NCI-H774 (cell line): ENCODE measurements at places on chromosomes 4 and X.

GRCh38 chr4:5640096-5640495, 68.3 kb downstream of the EVC2 start:
- no peak for DNase-seq

DNA sequence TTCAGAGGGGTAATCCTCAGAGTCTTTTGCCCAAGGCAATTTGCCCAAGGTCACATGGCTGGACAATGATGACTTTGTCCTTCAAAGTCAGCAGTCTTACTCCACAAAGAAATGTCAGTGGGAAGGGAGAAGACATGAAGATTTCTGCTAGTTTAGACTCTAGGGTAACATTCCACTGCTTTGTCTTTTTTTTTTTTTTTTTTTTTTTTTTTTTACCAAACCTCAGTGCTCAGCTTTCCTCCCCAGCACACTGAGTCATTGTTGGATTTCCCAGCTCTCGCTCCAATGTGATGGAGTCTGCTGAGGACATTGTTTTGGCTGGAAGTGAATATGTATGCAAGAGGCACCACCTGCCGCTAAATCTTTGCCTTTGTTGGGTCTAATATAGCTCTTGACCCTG, 7.2 kb upstream of the C1QTNF7 start:
- DNase-seq = no peak

DNA sequence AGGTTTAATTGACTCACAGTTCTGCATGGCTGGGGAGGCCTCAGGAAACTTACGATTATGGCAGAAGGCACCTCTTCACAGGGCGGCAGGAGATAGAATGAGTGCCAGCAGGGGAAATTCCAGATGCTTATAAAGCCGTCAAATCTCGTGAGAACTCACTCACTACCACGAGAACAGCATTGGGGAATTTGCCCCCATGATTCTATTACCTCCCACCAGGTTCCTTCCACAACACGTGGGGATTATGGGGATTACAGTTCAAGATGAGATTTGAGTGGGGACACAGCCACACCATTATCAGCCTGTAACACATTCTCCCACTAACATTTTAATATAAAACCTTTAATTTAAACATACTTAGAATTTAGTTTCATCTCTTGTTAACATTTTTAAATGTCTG, 144.7 kb upstream of the SMIM10 start:
- no peak for DNase-seq

DNA sequence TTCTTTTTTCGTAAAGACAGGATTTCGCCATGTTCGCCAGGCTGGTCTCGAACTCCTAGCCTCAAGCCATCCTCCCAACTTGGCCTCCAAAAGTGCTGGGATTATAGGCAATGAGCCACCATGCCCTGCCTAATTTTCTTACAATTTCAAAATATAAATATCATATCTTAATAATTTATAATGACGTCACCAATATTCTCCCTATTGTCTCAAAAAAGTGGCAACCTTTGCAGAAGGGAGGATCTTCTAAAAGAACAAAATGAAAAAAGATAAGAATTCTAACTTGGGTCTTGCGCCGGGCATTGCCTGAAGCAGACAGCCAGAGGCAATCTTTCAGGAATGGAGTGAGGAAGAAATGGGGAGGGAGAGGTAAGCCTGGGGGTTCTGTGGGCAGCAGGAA, 37.9 kb upstream of the WAS start:
- no peak for DNase-seq

DNA sequence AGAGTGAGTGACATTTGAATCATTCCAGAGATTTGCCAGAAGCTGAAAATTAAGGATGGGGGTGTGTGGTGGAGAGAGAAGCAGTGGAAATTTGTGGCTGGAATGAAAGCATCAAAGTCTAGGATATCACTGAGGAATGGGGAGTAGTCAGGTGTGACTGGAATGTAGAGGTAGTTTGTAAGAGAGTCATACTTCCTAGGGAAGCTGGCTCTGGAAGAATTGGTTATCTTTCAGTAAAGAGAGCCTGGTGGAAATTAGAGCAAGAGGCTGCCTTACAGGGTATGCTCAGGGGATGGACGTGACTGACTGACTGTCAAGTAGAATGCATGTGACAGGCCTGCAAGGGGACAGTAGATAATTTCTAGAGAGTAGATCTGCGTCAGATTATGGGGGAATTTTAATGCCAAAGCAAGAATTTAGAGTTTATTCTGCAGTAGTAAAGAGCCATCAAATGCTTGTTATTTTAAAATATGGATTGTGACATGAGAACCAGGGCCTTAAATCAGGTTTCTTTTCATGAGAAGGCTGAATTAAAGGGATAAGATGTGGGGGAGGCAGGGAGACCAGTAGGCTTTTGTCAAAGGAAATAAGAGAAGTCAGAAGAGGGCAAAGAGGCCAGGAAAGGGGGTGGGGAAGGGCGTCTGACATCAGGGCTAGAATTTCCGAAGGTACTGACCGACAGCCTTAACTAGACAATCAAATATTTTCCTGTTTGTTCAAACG, 109.9 kb downstream of the AFF1 start:
- DNase-seq = no peak

DNA sequence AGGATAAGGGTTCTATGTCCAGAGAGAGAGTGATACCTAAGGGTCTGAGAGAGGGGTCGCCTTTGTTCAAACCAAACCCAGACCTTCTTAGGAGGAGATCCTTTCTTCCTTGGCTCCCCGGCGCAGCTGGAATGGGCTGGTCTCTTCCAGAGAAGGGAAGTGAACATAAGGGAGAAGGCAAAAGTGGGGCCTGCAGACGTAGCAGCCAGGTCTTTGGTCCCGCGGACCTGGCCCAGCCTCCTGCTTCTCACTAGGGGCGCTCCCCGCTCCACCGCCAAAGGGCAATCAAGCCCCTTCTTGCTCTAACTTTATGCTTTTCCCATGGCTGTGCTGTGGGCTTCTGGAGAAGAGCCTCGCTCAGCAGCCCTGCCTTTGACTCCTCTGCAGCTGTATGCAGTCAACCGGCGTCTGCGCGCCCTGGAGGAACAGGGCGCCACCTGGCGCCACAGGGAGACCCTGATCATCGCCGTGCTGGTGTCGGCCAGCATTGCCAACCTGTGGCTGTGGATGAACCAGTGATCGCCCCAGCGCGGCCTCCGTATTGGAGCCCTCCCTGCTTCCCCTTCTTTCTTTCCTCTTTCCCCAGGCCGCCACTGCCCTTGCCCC, 6.5 kb downstream of the FATE1 start:
- DNase-seq = peak; percentile 46

DNA sequence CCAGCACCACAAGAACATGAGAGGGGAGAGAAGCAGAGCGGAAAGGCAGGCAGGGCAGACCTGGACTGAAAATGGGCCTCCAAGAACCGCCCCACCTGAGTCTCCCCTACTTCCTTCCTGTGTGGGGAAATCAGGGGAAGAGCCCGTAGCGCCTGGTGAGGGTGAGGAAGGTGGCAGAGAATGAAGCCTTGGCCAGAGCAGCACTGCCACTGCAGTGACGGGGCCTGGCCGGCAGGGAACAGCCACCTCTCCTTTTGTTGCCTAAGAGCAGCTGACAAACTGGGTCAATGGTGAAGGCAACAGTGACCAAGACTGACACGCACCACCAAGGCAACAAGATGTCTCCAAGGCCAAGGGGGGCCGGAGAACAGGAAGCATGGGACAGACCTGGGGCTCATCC, 58.4 kb upstream of the CBR4 start:
- DNase-seq = no peak

- no peak for DNase-seq
Observed at GRCh38 chr4:170122252-170122651, 32.5 kb upstream of the AADAT start.

- no peak for DNase-seq
Observed at GRCh38 chrX:71056867-71057266, 11.3 kb downstream of the SNX12 start.

DNA sequence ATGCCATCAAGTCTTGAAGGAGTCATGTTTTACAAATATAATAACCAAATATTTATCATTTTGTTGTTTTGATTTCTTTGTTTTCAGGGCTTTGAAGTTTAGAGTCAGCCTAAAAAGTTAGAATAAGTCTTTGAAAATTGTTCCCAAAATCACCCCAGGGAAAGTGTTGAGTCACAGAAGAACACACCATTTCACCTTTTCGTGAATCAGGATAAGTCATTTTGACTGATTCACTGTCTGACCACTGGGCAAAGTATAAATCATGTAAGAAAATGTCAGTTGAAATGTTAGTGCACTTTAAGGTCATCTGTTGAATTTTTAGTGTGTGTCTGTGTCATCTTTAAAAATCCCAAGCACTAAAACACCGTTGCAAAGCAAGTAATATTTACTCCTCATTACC, 1320.1 kb downstream of the RPA4 start:
- DNase-seq = no peak

GRCh38 chrX:18353931-18354368, 538 bp downstream of the SCML2 start:
- DNase-seq = no peak

GRCh38 chrX:19956306-19956705, 34.6 kb downstream of the BCLAF3 start:
- DNase-seq = no peak

GRCh38 chr4:70734971-70735370, 13.2 kb downstream of the RUFY3 start:
- DNase-seq = no peak

DNA sequence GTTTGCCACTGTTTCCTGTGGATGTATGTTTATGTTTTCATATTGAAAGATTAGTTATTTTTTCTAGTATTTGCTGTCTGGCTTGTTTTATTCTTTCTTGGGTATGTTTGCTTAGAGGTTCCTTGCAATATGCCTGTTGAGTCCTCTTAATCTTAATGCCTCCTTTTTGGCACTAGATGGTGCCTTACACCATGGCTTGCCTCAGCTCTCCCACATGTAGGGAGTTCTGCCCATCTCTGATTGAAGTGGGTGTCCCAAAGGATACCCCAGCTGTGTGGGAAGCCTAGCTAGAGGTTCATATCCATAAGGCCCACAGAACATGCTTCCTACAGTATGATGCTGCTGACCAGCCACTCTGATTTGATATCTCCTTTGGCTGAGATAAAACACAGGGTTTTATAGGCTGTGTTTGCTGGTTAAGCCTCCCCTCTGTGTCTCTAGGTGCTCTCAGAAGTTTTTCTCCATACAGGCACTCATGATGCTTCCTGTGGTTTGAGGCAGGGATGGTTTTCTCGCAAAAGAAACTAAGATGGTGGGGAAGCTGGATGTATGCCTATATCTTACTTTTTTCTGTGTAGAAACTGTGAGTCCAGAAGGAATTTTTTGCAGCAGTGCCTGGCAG, 162.4 kb downstream of the ASB9 start:
- DNase-seq = no peak

GRCh38 chrX:127466211-127466610, 586.0 kb downstream of the ACTRT1 start:
- no peak for DNase-seq

DNA sequence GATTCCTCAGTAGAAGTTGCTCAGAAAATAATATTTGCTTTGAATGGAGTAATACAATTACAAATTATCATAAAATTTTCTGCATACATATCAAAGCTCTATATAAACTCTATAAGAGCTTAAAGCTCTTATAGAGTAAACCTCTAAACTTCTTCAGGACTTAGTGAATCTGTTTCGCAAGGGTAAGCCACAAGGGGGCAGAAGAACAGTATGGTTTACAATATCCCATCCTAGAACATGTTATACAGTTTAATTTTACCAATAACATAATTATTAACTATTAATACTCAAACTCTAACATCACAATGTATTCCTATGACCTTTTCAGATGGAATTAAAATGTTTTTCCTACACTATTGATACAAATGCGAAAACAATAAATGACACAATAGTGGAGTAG, 33.8 kb upstream of the SPANXN1 start:
- DNase-seq = no peak

GRCh38 chrX:130120321-130120731, 10.0 kb upstream of the ELF4 start:
- no peak for DNase-seq
